NCI-H345 (cell line): ENCODE measurements at places on chromosomes 3 and 15.

DNA sequence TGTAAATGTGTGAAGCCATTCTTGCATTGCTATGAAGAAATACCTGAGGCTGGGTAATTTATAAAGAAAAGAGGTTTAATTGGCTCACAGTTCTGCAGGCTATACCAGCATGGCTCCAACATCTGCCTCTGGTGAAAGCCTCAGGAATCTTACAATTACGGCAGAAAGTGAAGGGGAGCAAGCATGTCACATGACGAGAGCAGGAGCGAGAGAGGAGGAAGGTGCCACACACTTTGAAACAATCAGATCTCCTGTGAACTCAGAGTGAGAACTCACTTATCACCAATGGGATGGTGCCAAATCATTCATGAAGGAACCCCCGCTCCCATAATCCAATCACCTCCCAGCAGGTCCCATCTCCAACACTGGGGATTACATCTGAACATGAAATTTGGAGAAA is 213.6 kb upstream of the TSC22D2 start:
- DNase-seq, result no peak

- no peak for DNase-seq
These were observed 201.7 kb upstream of the MLF1 start for GRCh38 chr3:158369279-158369678.

DNA sequence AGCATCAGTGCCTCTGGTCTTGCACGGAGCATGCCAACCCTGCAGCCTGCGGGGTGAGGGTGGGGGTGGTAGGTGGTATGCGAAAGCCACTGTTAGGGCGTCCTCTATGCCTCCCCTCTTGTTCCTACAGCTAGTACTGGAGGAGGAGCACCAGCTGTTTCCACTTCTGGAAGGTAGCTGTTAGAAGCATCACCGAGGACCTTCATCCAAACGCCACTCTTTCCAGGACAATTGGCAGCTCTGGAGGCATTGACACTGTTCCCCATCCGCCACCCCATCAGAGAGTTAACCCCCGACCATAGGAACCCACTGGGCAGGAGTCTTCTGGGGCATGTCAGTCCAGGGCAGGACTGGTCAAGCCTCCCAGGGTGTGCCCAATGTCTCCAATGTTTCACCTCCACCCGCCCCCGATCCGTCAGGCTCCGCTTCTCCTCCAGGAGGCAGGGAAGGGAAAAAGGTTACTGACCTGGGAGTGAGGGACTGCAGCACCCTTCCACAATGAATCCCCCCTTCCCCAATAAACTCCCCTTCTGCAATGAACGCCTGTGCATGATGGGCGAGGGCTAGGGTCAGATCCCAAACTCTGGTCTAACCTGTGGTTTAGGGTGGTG is 487 bp downstream of the DUOX2 start:
- no peak for DNase-seq

GRCh38 chr3:126530171-126531050 is 6.5 kb downstream of the CHST13 start:
- no peak for DNase-seq

- DNase-seq, result no peak
These were observed 362.8 kb downstream of the CHST2 start for GRCh38 chr3:143482106-143483088.

DNA sequence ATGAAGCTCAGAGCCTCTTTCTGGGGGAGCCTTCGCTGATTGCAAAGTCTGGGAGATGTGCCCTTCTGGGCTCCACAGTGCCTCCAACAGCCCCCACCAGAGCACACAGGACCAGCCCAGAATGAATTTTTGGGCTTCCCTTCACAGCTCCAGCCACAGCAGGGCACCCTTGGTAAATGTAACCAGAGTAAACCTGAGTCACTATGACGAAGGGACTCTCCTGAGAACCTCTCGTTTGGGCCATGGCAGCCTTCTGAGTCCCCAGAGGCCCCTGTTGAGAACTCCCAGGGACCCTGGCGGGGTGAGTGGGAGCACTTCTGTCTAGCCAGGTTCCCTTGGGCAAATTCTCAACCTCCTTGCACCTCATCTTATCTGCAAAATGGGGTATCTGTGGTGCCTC is 20.8 kb downstream of the FAM3D start:
- no peak for DNase-seq

GRCh38 chr3:112117415-112117814 is 15.6 kb downstream of the GCSAM start:
- DNase-seq, result no peak

- DNase-seq, result peak; percentile 29
These were observed 104.5 kb downstream of the RPLP1 start for GRCh38 chr15:69557020-69557706.

DNA sequence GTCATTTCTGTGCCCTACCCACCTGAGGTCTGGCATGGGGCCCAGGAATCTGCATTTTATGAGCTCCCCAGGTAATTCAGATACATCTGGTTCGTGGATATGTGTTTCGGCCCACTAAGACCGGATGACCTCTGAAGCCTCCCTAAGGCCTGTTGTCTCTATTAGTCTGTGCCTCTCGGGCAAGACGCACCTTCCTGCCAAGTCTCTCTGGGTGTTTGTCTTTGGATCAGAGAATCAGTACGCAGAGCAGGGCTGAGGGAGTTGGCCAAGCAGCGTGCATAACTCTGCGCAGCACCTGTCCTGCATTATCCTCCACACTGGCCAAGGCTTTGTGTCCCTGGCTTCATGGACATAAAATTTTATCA is 181.0 kb downstream of the THSD4 start:
- no peak for DNase-seq

GRCh38 chr15:35181538-35181937 is 96.4 kb upstream of the NANOGP8 start:
- no peak for DNase-seq

DNA sequence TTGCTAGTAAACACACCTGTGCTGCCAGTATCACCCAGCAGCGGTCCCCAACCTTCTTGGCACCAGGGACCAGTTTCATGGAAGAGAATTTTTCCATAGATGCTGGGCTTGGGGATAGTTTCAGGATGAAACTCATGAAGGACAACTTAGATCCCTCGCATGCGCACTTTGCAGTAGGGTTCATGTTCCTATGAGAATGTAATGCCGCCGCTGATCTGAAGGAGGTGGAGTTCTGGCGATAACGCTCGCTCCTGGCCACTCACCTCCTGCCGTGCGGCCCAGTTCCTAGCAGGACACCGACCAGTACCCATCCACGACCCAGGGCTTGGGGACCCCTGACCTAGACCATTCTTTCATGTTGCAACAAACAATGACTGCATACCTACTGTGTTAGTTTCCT is 89.7 kb downstream of the TOP2B start:
- no peak for DNase-seq

DNA sequence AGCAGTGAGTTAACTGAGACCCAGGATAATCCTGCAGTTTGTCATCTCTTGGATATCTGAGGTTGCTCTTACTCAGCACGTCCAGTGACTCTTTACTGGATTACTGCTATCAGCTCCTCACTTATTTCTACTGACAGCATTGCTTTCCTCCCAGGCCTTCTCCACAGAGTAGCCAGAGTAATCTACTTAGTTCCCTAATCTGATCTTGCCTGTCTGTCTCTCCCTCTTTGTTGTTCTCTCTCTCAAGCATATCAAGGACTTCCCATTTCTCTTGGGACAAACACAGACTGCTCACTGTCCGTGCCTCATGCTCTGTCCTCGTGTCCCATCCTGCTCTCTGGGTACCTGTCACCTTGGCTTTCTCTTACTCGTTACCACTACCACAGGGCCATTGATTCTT is 376.2 kb downstream of the FEZF2 start:
- DNase-seq, result no peak
